Mesendoderm (in vitro differentiated cells): ENCODE measurements at places on chromosomes 3 and 15.

DNA sequence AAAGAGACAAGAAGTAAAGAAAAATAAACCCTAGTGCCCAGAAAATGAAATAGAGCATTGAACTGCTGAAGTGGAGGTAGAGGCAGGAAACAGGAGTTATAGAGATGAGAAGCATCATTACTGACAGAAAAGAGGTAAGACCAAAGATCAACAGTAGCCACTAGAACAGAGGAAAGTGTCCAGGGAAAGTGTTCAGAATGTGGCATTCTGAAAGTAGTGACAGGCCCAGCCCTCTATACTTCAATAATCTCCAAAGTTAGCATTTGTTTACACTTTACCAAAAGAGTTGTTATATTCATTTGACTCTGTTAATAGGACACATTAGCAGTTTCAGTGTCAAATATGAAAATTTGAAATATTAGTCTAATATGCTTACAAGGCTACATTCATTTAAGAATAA is 727.1 kb upstream of the NECTIN3 start:
- DNase-seq = no peak

GRCh38 chr3:194661374-194661773 is 10.6 kb downstream of the LSG1 start:
- no peak for DNase-seq

- DNase-seq = no peak
Measured at GRCh38 chr15:80071652-80072051, 12.2 kb downstream of the ZFAND6 start.

DNA sequence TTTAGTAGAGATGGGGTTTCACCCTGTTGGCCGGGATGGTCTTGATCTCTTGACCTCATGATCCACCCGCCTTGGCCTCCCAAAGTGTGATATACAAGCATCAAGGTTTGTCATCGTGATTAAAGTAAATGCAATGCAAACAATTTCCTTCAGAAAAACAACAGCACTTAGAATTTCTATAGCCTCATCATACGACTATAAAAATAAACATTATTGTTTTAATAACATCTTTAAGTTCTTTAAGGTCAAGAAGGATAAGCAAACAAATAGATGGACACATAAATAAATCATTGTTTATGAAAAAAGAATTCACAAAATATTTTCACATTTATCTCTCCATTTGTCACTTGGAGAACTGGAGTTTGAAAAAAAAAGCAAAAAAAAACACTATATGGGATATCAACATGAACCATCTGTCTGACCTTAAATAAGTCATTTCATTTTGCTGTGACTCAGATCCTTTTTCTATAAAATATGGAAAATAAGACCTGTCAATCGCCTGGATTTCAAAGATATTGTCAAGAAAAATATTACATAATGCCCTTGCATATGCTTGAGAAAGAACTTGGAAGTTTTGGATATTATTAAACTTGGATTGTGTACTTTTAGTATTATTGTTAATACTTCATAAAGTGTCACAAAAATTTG is 642.0 kb upstream of the KCNMB2 start:
- DNase-seq = no peak

GRCh38 chr15:39180483-39180933 is 400.4 kb upstream of the THBS1 start:
- no peak for DNase-seq

DNA sequence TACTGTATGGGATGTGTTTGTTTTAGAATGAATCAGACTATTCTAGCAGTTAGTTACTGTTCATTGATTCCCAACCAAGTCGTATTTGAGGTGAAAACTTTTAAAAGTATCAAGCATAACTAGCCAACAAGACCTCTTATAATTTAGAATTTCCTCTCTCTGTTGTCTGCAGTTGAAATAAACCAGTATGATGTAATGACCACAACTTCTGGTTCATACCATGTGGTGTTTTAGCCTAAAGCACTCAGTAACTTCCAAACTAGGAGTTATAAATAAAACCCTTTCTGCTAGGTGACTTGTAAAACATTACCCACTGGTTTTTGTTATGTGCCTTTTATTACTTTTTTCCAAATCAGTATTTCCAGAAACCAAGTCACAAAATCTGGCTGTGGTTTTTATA is 19.8 kb upstream of the P2RY12 start:
- no peak for DNase-seq

DNA sequence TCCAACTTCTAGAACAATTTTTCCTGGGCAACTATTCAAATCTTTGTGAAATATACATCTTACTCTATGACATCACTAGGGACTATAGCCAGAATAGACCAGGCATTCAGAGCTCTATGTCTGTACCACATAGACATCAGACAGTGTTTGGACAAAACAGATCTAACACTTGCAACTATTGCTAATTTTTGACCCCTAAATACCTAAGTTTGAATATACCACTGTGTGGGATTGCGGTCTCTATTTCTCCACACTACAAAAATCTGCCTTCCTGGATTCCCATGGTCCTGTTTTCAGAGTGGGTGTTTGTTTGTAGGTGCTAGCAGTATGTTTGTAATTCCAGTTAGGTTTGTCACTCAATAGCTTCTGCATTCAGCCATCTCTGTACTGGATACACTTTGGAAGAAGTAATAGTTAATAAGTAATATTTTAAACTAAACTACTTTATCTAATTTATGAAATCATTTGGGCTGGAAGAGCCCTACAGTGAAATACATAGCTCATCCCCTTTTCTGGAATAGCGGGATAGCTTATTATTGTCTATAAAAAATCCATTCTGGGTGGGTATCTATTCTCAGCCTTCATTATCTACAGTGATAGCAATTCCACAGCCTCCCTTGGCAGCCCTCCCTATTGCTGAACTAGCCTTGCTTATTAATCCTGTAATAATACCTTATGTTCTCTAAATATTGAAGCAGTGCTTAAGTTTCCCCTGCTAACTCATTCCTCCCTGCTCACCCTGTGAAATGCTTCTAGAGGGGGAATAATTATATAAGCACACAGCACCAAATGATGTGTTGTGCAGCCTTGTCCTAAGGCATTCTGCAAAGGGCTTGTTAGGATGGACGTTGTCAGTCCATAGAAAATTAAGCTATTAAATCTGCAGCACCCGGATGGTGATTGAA is 49.4 kb downstream of the RBMS3 start:
- DNase-seq = no peak

GRCh38 chr15:62779036-62779770 is 263.3 kb upstream of the TPM1 start:
- DNase-seq = no peak

- DNase-seq = no peak
Measured at GRCh38 chr15:40046721-40047414, 7.9 kb upstream of the SRP14 start.

- DNase-seq = no peak
Measured at GRCh38 chr3:36065321-36065720, 315.0 kb upstream of the STAC start.

GRCh38 chr15:77087213-77087612 is 16.3 kb upstream of the TSPAN3 start:
- DNase-seq = no peak

DNA sequence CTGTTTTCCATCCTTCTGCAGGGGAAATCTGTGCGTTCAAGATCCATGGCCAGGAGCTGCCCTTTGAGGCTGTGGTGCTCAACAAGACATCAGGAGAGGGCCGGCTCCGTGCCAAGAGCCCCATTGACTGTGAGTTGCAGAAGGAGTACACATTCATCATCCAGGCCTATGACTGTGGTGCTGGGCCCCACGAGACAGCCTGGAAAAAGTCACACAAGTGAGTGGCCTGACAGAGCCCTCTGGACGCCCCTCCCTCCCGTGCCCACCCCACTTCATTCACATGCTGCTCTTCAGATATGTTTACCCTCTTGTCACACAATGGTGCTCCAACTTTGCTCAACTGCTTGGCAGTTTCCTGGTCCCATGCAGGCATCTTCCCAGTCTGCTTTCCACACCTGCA is 274.3 kb upstream of the TRIM42 start:
- DNase-seq = no peak

DNA sequence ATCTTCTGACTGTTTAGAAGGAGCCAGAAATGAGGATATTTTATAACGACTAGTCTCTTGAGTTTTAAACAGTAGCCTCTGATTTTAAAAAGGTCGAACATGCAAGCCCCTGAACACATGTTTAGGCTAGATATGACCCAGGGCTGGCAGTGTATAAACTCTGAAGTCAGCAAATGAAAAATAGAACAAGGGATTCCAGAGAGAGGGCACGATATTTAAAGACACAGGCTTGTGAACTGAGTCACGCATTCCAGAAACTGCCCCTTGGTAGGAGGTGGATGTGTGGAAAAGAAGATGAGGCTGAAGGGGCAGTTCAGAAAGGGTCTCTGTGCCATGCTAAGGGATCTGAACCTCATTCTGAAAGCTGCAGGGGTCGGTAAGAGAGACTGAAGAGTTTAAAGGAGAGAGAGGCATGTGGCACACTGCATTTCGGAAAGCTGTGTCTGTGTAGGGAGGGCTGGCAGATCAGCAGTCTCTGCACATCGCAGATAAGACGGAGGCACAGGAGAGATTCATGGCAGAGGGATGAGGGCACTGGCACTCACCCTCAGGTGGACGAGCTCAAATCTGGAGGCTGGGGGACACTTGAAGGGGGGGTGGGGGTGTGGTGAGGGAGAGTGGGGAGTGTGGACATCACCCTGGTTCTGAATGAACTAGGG is 22.1 kb downstream of the ST8SIA2 start:
- no peak for DNase-seq

- DNase-seq = no peak
Measured at GRCh38 chr15:34339946-34340345, 2.4 kb upstream of the SLC12A6 start.

- DNase-seq = no peak
Measured at GRCh38 chr3:12840591-12841148, 695 bp downstream of the RPL32 start.

- DNase-seq = no peak
Measured at GRCh38 chr15:90234096-90234988, at the start of gene GDPGP1. GDPGP1 (plus strand) TSS chr15:90234209; CDS start chr15:90240909, 6,700 bp downstream.

DNA sequence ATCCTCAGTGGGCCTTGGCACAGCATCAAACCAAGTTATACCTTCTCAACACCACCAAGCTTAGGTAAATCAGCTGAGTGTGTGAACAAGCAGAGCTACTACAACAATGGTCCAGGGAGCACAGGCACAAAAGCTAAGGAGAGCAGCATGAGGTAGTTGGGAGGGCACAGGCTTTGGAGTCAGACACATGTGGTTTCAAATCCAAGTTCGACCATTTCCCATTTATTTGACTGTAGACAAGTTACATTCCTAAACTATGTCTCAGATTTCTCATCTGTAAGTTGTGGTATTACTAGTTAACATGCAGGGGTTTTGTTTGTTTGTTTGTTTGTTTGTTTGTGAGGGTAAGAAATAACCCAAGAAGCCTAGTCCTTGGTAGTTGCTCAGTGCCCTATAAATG is 46.9 kb downstream of the MLH1 start:
- no peak for DNase-seq

GRCh38 chr15:66846031-66846430 is 144.0 kb downstream of the SMAD6 start:
- no peak for DNase-seq

- DNase-seq = peak; percentile 19
Measured at GRCh38 chr3:143036557-143036956, 35.2 kb downstream of the U2SURP start.

DNA sequence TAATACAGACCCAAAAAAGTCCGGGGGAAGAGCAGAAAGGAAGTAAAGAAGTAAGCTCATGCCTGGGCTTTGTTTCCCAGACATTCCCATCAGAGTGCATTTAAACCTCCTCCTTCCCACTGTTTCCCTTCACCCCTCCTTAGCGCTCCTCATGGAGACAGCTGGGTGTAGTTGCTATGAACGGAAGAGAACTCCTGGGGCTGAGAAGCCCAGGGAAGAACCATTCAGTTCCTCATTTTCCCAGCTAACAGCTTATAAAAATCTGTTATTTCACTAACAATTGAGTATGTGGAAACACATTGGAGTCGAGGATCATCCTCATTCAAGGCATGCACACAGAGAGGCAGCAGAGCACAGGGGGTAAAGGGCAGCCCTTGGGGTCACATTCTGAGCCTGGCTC is 299.3 kb downstream of the SHQ1 start:
- DNase-seq = no peak

GRCh38 chr15:64905119-64905831 is 6.4 kb upstream of the ANKDD1A start:
- peak; percentile 99 for DNase-seq

GRCh38 chr3:31762097-31762764 is 218.8 kb downstream of the OSBPL10 start:
- DNase-seq = peak; percentile 65

- DNase-seq = no peak
Measured at GRCh38 chr3:11661052-11661656, 17.4 kb upstream of the VGLL4 start.

- no peak for DNase-seq
Measured at GRCh38 chr3:115688418-115688817, 65.1 kb downstream of the GAP43 start.

- DNase-seq = peak; percentile 19
Measured at GRCh38 chr3:123818921-123819429, 65.2 kb downstream of the MYLK start.

- no peak for DNase-seq
Measured at GRCh38 chr15:94130504-94130903, 100.9 kb upstream of the MCTP2 start.

DNA sequence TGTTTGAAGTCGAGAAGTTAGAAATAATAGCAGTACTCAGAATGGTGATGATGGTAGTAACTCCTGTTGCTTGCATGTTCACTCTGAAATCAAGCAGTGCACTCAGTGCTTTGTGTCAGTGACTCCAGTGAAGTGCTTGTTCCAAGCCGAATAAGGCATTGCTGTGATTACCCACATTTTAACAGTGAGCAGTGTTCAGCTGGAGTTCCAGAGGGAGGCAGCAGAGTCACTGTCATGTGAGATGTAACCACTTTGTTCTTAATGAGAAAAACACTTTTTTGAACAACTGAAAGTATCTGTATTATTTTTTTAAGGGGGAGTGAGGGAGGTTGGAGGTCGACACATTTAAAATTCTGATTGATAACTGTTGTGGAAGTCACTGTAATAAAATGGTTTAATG is 3.7 kb downstream of the MDFIC2 start:
- DNase-seq = peak; percentile 63

DNA sequence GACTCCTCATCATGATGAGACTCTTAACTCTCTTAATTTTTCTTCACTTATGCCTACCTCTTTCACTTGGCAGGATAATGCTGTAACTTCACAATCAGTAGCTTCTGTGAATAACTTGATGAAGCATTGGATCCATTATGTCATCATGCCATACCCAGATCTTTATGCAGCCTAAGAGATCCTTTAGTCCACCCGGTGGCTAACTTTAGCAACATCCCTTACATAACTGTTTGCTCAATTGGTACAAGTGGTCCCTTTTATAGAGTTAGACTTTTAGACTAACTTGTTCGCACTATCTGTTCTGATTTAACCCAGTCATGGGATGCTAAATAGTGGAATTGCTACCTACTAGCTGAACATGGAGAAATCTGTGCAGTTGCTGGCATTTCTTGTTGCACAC is 184.5 kb downstream of the USP13 start:
- DNase-seq = peak; percentile 24

DNA sequence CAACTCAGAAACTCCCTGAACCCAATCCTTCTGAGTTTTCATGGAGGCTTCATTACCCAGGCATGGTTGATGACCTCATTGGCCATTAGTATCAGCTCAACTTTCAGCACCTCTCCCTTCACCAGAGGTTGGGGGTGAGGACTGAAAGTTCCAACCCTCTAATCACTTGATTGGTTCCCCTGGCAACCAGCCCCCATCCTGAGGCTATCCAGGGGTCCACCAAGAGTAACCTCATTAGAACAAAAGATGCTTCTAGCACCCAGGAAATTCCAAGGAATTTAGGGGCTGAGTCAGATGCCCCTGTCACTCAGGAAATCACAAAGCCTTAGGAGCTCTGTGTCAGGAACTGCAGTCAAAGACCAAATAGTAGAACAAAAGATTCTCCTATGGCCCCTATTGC is 43.8 kb downstream of the ADAMTSL3 start:
- DNase-seq = no peak
